ENCODE measurements at places on chromosomes 7 and 10.

DNA sequence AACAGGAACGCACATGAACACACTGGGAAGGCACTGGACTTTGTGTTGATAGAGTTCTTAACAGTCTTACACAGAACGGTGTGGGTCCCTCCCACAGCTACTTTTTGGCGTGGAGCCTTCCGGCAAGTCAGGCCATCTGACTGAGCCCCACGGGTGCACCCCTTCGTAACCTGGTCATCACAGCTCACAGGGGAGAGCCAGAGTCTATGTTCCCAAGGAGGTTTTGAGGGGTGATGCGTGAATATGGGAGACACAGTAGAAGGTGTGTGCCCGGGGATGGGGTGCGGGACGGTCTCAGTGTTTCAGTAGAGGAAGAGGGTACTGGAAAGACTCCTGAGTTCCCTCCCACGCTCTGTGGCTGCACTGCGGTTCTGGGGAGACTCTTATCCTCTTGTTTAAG is 291.7 kb downstream of the DNAJB6 start:
- no peak for DNase-seq

GRCh38 chr10:108957681-108958080 is 965.6 kb downstream of the XPNPEP1 start:
- no peak for DNase-seq

DNA sequence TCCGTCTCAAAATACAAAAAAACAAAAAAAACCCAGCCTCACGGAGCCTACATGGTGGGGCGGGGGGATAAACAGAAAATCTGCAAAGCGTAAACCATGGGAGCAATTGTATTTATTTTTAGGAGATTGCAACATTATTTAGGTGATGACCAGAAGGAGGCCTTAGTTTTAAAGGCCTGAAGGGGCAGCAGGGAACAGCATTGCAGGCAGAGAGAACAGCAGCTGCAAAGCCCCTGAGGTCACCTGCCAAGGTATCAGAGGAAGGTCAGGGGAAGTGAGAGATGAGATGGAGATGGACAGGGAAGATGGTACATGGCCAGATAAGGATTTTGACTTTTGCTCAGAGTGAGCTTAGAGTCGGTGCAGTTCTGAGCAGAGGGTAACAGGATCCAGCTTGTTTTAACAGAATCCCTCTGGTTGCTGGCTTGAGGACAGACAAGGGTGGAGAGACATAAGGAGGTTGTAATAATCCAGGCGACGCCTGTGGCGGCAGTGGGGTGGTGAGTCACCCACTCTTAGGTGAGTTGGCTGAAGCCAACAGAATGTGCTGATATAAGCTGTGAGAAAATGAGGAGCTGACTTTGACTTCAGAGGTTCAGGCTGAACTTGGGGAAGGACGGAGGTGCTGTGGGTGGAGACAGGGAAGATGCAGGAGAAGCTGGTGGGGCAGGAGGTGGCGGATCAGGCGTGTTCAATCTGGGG is 82.3 kb upstream of the GTF2I start:
- DNase-seq, result no peak

DNA sequence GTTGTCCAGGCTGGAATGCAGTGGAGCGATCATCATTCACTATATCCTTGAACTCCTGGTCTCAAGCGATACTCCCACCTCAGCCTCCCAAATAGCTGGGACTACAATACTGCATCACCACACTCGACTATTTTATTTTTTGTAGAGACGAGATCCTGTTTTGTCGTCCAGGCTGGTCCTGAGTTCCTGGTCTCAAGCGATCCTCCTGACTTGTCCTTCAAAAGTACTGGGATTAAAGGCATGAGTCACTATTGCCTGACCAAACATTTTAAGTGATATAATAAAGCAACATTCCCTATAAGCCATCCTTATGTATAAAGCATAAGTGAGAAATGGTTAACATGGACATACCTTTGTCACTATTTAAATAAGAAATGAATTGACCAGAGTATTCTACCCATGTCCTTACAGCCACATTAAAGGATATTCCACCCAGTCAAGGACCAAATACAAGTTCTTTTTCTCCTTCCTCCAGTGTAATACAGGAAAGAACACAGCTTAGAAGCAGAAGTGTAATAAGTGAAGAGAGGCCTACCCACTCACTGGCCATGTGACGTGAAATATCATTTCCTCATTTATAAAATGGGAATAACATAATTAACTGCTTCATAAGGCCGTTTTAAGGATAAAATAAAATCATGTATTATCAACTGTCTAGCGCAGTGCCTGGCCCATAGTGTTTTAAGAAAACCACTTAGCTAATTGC is 82.0 kb downstream of the DOCK4 start:
- DNase-seq, result no peak

- no peak for DNase-seq
Measured at GRCh38 chr7:27899601-27900000, 159.6 kb downstream of the TAX1BP1 start.

DNA sequence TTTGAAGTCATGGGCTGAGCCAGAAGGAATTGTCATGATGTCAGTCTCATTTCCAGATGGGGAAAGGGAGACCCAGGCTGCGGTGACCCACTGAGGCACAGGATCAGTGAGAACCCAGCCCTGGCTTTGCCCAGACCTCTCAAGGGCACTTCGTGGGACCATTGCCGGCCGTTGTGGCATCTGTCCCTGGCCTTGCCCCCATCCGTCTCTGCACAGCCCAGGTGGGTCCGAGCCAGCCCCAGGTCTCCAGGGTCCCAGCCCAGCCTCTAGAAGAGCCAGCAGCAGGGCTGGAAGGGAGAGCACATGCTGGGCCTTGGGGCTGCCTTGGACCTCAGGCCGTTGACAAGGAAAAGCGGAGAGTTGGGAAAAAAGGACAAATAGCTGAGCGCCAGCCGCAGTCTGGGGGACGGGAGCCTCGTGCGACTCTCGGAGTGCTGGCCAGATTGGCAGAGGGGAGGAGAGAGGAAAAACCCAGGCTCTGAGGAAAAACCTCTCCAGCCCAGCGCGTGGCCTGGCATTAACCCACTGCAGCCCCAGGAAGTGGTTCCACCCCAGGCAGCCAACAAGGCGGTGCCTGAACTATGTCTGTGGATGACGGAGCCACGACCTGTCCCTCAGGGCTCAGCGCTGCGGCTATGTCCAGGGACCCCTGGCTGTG is 30.2 kb downstream of the GRIFIN start:
- no peak for DNase-seq

- DNase-seq, result no peak
Measured at GRCh38 chr7:80641548-80641947, 3.1 kb downstream of the CD36 start.

GRCh38 chr7:105209870-105210269 is 178.9 kb downstream of the SRPK2 start:
- DNase-seq, result no peak

DNA sequence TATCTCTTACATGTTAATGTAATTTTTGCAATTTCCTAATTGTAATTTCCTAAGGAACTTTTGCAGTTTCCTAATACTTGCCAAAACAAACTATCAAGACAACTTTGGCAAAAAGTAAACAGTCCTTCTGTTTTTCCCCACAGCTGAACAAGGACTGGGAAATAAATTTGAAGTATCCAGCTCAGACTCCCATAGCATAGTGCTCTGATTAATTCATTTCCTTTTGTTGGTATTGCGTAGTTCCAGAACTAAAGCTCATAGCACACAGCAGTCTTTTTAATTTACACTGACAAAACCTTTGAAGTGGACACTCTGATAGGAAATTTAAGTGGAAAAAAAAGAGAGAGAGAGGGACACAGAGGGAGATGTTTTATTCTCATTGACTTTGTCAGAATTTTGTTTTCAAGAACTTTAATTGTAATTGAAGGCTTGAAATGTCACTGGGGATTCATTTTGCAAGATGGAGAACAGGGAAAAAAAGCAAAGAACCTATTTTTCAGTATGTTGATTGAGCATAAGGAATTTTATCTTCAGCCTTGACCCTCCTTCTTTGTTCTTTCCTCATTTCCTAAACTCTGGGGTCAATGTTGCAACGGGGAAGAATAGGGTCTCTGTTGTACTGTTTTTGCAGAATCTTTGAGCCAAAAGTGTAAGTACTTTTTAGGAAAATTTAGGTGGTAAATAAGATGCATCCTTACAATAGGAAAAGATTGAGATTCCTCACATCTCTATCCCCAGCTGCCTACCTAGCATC is 232.2 kb upstream of the NPSR1 start:
- DNase-seq, result no peak

DNA sequence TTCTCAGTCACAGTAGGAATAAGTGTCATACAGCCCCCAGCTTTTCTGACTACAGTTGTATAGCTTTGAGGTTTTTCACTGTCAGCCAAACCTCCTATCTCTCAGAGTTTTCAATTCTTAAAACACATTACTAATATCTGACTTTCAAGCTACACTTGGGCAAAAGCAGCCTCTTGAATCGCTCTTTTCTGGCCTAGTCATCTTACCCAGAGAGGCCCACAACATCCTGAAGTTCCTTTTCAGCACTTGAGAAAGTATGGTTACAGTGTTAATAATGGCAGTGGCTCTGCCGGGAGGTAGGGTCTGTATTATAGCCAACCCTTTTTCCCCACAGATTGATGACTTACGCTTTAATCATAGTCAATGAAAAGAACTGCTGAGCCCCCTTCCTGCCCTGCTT is 181.0 kb downstream of the LRRC4 start:
- DNase-seq, result no peak

- DNase-seq, result peak; percentile 20
Measured at GRCh38 chr10:70816220-70816894, 609 bp downstream of the SGPL1 start.

GRCh38 chr7:95723583-95724180 is 48.7 kb upstream of the DYNC1I1 start:
- no peak for DNase-seq

DNA sequence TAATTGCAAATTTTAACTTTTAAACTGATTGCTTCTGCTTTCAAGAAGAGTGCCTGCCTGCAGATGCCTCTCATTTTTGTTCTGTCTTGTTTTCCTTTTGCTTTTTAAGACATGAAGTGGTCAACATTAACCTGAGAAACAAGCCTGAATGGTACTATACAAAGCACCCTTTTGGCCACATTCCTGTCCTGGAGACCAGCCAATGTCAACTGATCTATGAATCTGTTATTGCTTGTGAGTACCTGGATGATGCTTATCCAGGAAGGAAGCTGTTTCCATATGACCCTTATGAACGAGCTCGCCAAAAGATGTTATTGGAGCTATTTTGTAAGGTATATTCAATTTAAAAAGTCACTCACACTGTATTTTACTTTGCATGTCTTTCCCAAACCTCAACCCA is 8.8 kb downstream of the GSTO2 start:
- DNase-seq, result no peak

DNA sequence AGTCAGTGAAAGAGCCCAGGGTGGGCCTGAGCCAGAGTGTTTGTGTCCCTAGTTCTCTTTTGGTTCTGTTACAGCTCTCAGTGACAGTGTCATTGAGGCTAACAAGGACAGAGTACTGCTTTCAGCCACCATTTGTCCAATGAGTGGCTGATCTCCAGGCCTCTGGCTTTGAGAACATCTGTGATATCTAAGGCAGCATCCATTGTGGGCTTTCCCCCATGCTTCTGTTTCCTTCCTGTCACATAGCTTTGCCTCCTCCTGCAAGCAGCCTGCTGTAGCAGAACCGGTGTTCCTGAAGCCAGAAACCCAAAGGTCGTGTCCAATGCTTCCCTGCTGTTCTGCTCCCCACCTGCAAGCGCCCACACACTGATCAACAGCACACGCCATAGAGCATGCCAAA is 68.4 kb downstream of the IKZF1 start:
- no peak for DNase-seq

DNA sequence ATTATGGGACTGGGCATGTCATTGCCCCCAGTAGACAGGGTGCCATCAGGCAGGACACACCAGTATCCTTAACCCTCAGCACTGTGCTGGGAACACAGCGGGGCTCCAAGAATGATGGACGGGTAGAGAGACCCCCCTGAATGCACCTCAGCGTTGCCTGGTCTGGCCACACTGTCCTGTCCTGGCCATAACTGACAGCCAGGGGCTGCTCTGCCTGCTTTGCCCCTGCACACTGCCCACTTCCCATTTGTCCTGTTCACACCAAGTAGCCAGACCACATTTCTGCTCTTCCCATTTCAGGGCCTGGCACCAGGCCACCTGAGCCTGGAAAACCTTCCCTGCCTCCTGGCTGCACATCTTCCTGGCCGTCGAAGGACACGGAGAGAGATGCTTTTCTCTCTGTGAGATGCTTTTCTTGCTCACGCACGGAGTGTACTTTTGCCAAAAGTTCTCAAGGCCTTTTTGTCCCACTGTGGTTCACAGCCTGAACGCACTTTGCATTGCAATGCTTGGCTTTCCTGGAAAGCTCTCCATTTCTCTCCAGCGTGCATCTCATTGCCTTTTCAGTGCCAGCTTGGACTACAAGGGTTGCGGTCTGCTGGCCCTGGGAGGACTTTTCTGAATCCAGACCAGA is 131.0 kb upstream of the EEPD1 start:
- no peak for DNase-seq

- DNase-seq, result no peak
Measured at GRCh38 chr10:12492016-12492415, 142.7 kb downstream of the CAMK1D start.

- DNase-seq, result no peak
Measured at GRCh38 chr10:106082865-106083264, 1081.6 kb downstream of the SORCS1 start.

GRCh38 chr7:54955296-54955695 is 63.5 kb upstream of the EGFR start:
- DNase-seq, result no peak

GRCh38 chr10:104487794-104488438 is 134.3 kb downstream of the CFAP58 start:
- no peak for DNase-seq

DNA sequence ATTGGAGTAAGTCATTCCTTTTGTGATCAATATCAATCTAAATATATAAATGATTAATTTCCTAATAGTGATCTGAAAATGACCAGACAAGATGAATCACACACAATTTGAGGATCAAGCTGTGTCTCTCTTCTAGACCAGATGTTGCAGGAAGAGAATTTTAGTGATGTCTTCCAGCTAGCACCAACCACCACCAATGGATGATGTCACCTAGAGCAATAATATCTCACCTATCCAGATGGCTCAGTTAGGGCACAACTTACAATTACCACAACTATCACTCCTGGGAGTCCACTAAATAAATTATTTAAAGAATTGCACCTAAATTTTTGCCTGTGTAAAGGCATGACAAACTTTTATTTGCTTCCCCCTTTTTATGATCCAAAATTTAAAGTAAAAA is 25.2 kb downstream of the RELN start:
- no peak for DNase-seq
